ENCODE measurements at places on chromosomes 11 and 22.
A peak's percentile ranks its signal among the peaks of the same experiment; 100 is the strongest.

DNA sequence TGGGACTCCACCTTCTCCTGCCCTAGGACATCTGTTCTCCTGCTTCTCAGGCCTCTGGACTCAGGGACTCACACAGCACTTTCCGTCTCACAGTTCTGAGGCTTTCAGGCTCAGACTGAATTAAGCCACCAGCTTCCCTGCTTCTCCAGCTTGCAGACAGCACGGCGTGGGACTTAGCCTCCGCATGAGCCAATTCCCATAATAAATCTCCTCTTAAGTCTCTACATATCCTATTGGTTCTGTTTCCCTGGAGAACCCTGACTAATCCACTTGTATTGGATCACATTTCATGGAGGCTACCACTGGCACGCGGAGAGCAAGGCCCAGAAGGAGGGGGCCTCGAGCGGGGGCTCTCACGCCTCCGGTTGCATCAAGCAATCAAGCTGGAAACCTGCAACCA lies 1313.6 kb downstream of the TBC1D22A start:
- DNase-seq, result no peak

DNA sequence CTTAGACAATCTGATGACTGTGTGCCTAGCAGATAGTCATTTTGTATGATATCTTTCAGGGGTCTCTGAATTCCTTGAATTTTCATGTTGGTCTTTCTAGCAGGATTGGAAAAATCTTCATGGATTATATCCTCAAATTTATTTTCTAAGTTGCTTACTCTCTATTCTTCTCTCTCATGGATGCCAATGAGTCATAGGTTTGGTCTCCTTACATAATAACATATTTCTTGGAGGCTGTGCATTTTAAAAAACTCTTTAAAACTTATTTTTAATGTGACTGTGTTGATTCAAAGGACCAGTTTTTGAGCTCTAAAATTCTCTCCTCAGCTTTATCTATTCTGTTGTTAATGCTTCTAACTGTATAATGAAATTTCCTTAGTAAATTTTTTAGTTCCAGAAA lies 198.7 kb downstream of the AASDHPPT start:
- no peak for DNase-seq

DNA sequence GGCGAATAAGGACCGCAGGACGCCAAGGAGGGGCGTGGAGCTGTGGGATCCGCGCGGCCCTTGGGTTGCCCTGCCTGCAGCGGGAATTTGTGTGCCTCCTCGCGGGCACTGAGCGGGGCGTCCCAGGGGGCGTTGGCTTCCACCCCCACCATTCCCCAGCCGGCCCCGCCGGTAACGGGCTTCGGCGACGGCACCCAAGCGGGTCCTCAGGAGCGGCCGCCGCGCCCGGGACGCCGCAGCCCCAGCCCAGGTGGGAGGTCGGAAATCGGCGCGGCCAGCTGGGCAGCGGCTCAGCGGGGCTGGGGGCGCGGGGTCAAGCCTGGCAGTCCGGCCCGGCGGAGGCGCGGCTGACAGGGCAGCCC lies 320 bp downstream of the CLTCL1 start:
- peak; percentile 34 for DNase-seq

DNA sequence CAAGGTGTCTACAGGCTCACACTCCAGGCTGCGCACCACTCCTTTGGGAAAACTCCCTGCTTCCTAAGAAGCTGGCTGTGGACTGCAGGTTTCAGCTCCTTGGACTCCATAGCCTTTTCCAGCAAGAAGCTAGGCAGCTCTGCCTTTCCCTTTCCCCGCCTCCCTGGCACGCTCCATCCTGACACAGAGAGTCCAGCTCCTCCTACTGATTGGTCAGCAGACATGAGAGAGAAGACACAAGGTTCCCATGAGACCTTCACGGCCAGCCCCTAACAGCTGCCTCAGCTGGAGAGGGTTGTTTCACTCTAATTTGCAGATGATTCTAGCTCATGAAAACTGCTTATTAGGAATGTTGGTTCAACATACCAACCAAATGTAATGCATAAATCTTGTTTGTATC lies 27.6 kb downstream of the TENM4 start:
- DNase-seq, result no peak

GRCh38 chr22:45934659-45935341 lies 42.2 kb downstream of the WNT7B start:
- DNase-seq, result no peak

DNA sequence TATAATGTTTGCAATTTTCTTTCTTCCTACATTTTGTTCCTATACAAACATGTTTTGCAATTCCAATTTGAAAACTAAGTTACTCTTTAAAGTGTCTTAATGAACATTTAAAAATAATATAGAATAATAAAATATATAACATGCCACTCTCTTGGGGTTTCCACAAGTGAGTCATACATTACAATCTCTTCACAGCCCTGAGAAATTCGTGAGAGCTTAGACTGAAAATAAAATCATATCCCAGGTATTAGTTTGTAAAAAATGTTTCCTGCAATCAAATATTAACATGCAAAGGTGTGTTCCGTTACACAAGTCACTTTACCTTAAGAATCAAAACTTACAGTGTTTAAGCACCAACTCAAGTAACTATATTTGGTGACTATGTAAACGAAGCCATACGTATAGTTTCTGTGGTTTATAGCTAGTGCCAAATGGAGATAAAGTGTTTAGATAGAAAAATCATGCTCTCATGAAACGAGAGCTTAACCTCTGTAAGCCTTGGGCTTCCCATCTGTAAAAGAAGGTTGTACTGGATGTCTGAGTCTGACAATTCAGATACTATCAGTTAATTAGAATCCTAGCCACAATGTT lies 253.6 kb upstream of the ANO3 start:
- no peak for DNase-seq

DNA sequence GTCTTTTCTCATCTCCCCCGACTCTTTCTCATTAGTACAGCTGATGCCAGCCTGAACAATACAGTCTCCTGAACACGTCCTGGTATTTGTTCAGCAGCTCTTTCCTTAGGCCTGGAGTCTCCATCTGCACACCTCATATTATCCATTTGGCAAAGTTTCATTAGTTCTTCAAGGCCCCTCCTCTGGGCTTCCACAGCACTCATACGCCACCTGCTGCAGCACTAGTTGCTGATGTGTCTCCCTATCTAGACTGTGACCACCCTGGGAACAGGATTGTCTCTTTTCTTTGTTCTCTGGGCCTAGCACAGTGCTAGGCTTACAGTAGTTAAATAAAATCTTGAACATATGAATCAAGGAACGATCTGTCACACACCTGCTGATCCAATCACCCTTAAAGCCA lies 17.2 kb downstream of the DCHS1 start:
- no peak for DNase-seq

DNA sequence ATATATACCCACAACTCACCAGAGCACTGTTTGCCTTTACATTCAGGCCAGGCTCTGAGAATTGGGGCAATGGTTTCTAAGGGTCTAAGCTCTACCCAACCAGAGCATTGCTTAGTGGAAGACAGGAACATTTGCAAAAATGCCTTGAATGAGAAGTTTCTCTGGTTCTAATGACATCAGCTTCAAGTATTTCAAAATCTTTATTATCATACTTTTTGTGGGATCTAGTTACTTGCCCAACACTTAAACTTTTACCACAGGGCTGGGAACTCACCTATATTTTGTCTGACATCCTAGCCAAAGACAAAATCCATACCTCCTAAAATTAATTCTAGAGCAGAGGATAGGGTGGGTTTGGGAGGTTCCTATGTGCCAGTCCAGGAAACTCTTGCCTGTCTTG lies 51.5 kb downstream of the INSC start:
- no peak for DNase-seq

GRCh38 chr11:75142714-75143419 lies 8.0 kb upstream of the SLCO2B1 start:
- DNase-seq, result peak; percentile 74

- DNase-seq, result no peak
These were observed 343.3 kb upstream of the CTSC start for GRCh38 chr11:88680806-88681205.

- no peak for DNase-seq
These were observed 555.1 kb downstream of the OPCML start for GRCh38 chr11:132977241-132977640.

- DNase-seq, result no peak
These were observed 75.9 kb downstream of the PHF21B start for GRCh38 chr22:44933666-44934453.

DNA sequence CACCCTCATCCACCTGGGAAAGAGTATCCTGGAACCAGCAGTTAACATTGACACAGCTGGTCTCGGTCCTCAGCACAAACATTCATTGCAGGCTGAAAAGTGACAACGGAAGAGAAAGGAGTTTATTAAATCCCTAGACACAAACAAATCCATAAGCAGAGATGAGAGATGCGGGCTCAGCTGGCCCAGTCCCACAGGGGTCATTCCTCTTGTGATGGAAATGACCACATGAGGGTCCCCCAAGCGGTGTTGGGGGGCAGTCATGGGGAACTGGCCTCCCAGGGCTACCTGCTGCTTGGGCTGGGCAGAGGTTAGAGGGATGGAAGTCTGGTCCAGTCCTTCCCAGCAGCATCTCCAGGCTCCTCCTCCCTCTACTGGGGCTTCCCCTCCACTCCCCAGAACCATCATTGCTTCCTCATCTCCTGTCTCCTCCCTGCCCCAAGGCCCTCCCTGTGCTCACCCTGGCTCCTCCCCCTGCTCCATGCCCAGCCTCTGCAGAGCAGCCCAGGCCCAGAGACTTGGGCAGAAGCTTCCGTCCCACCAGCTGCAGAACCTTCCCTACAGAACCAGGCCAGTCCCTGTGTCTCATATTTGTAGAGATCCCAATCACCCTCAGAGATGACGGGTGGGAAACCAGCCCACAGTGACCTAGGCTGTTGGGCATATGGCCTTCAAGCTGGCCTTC lies 5.4 kb upstream of the IGLL5 start:
- DNase-seq, result no peak

DNA sequence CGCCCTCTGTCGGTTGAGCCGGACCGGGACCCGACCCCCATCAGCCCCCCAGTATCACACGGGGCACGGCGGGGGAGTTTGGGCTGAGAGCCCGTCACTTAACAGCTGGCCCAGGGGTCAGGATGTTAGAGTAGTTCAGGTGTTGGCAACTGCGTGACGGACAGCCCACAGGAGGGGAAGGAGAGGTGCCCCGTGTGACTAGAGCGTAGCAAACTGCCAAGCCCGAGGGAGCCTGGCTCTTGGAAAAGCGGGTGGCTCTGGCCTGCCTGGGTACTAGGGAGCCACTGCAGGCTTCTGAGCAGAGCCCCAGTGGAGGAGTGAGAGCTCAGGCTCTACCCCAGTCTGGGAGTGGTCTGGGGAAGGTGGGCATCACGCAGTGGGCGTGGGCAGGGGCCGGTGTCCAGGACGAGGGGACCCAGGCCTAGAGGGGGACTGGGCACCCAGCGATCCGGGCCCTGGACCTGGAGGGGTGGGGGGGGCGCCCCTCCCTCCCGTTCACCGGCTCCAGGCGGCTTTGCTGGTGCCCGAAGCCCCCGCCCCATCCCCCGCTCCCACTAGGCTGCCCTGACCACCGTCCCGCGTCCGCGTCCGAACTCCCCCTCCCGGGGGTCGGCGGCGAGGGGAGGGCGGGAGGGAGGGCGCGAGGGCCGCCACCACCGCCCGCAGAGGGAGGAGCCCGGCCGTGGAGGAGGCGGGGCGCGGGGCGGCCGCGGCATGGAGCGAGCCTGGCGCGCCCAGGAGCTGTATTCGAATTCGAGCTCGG lies 24.4 kb downstream of the SHANK3 start:
- DNase-seq, result no peak

DNA sequence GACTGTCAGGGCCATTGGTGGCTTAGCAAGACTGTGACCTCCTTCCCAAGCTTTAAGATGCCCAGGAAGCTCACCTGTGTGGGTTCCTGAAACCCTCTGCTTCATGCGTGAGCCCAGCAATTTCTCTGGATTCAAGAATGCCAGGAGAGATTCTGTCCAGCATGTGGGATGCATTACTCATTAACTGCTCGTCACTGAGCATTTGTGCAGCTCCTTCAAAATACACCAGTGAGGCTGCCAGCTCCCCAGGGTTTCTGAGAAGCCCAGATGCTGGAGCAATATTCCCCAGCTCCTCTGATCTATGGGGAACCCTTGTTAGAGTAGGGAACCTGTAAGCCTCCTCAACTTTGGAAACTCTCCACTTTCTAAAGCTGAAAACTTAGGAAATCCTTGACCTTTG lies 126.5 kb downstream of the CHST1 start:
- DNase-seq, result no peak

GRCh38 chr11:20880094-20880493 lies 210.7 kb downstream of the NELL1 start:
- DNase-seq, result no peak

GRCh38 chr11:96173906-96174305 lies 169.1 kb downstream of the MAML2 start:
- DNase-seq, result no peak

GRCh38 chr22:42819412-42820044 lies 37.5 kb downstream of the ARFGAP3 start:
- DNase-seq, result no peak

DNA sequence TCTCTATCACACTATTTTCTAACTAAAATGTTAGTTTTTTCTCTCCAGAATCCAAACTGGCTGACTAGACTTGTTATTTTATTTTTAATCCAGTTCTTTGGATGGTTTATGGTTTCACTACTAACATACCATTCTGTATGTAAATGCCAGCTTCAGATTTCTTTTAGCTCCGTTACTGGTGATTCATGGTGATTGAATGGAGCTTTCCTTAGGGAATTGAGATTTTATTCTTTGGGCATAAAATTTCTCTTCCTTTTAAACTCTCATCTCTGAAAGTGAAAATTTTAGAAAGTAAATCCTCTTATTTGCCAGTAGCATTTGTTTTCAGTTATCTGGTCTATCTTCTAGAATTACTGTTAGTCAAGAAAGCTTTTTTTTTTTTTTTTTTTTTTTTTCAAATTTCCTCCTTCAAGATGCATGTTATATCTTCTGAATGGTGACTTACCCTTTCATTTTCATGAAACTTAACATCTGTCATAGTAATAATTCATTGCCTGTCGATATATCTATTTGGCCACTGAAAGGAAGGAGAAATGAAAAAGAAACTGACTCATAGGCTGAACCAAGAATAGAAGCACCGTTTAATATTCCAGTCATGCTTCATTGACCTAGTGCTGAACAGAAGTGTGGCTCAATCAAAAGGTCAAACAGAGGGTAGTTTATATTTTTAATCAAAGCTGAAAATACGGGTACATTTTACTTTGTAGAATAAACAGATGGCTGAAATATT lies 6.4 kb downstream of the ENDOD1 start:
- DNase-seq, result no peak

- DNase-seq, result no peak
These were observed 129.1 kb upstream of the THY1 start for GRCh38 chr11:119552106-119552485.

DNA sequence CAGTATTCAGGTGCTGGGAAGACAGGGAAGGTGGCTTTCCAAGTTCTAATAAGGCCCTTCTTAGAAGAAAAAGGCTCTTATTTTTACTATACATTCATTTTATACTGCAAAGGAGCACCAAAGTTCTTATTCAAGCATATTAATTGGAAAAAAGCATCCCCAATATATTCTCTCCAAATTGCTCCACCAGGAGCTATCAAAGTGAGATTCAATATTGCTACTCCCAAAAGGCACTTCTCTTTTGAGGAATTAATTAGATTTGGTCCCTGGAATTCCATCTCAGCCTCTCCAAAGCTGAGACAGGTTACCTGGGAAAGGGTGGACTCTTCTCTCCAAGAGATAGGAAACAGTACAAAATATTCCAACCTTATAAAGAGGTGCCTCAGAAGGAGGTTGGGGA lies 134.1 kb downstream of the LARGE1 start:
- DNase-seq, result no peak

Measured in stimulated activated naive CD8-positive, alpha-beta T cell treated with anti-CD3 and anti-CD28 coated beads, Interleukin-15, Interleukin-2, amounts not matched to agents 100 U/mL and 50 U/mL, for 24 hours (primary cell).